ENCODE measurements at places on chromosomes 7 and 10.

DNA sequence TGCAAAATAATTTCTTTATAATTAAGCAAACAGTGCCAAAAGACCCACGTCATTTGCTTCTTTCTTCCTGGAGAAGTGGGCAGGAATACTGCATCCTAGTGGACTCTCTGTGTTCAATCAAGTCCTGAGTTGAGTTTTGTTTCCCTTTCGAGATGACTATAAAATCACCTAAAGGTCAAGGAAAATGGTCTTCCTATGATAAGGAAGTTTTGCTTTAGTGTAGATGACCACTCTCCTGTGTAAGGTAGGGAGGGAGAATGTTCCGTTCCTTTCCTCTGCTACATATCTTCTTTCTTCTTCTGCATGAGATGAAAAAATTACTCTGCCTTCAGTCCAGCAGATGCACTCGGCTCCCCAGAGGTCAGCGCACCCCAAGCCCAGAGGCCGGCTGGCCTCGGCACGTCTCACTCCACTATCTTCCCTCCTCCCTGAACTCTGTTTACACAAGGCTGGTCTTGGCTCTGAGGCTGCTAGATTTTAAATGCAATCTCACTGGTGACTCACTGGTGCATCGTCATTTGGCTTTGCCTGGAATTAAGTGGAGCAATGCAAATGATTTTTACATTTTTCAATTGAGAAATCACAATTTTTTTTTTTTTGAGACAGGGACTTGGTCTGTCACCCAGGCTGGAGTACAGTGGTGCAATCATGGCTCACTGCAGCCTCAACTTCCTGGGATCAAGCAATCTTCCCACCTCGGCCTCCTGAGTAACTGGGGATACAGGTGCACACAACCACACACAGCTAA is 18.6 kb upstream of the VDAC2 start:
- peak; percentile 76 for DNase-seq

DNA sequence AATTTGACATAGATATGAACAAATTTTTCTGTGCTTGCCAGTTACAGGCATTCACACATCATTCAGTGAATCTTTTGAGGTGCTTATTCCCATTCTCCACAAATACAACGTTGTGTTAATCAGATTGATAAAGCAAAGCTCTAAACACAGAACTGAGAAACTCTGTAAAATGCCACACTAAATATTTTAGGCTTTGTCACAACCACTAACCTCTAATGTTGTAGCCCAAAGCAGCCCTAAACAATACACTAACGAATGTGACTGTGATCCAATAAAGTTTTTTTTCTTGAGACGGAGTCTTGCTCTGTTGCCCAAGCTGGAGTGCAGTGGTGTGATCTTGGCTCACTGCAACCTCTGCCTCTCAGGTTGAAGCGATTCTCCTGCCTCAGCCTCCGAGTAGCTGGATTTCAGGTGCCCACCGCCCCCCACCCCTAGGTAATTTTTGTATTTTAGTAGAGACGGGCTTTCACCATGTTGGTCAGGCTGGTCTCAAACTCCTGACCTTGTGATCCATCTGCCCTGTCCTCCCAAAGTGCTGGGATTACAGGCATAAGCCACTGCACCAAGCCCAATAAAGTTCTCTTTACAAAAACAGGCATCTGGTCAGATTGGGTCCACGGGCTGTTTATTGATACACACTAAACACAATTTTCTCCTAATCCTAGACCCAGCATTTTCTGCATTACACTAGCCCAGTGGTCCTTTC is 6.9 kb downstream of the CYCS start:
- no peak for DNase-seq

DNA sequence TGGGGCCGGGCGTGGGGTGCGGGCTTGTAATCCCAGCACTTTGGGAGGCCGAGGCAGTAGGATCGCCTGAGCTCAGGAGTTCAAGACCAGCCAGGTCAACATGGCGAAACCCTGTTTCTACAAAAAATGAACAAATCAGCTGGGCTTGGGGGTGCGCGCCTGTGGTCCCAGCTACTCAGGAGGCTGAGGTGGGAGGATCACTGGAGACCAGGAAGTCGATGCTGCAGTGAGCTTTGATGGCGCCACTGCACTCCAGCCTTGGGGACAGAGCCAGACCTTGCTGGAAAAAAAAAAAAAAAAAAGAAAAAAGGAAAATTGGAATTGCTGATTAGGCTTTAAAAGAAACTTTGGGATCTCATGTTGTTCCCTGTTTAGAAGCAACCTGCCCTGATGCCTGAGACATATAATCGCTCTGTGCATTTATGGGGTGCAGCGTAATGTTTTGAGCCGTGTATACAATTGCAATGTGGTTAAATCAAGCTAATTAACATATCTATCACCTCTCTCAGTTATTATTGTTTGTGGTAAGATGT is 851 bp downstream of the AKR1E2 start:
- DNase-seq = no peak

GRCh38 chr10:91569522-91569921 is 63.3 kb downstream of the PPP1R3C start:
- DNase-seq = no peak

DNA sequence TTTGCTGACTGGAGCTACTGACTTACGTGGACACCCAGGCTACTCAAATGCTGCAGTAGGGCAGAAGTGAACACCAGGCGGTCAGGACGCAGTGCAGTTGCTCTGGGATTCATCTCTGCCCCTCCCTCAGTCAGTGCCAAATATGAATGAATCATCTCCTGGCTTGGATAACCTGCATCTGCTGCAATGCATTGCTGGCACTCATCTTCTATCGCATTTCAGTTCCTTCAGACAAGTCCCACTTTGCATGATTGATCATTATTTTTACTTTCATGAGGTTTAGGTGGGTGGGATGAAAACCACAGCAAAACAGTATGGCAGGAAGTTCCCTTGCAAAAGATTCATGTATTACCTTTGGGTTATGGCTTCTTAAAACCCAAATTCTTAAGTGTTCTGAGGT is 224.6 kb upstream of the NRP1 start:
- no peak for DNase-seq

DNA sequence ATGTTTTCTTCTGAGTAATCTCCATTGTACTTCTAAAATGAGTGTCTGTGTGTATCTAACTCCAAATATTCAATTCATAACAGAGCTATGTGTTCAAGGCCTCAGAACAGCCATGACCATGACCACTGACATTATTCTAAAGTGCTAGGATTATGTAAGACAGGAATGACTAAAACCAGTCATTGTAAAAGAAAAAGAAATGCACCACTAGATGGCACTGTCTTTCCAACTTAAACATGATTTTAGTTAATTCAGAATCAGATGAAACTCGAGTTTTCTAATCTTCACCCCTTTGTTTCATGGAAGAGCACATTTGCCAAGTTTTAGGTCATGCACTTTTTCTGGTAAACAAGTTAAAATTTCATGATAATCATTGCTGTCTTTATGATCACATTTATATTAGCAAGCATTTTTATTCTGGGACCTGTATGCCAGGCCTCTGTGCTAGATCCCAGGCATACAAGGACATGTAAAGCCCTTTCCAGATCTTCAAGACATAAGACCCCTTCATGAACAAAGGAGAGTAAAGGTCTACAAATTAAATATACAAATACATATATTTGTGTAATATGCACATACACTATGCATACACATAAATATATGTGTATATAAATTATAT is 26.1 kb upstream of the RSU1 start:
- peak; percentile 80 for DNase-seq

GRCh38 chr10:69826094-69826493 is 24.4 kb downstream of the COL13A1 start:
- no peak for DNase-seq

- DNase-seq = no peak
Observed at GRCh38 chr7:2658941-2659340, 27.2 kb downstream of the TTYH3 start.

- peak; percentile 58 for DNase-seq
Observed at GRCh38 chr10:23157691-23158369, 34.3 kb upstream of the PTF1A start.

DNA sequence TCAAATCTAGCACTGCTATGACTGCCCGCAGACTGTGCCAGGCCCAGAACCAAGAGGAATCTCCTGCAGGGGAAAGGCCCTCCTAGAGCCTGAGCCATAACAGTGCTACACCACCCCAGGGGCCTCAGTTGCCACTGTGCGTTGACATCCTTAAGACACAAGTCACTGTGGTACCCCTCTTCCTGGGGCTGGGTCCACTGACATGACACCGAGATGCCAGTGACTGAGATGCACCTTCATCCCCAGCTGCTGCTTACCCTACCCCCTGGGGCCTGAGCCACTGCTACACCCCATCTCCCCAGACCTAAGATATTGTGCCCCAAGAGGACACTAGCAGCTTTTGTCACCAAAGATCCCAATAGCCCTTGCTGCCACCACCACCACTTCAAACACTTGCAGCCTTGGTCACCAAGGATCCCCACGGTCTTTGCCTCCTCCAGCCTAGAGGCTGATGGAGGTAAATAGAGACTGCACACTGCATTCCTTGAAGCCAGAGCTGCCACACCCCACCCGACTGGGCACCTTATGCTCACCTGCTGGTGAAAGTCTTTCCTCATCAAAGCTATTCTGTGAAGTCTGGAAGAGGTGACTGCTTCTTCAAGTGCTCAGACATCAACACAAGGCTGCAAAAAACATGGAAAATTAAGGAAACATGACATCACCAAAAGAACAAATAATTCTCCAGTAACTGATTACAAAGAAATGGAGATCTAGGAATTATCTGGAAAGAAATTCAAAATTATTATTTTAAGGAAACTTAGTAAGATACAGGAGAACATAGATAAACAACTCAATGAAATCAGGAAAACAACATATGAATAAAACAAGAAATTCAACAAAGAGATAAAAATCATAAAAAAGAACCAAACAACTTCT is 40.4 kb upstream of the SHH start:
- no peak for DNase-seq

GRCh38 chr7:36190447-36191291 is 37.6 kb downstream of the EEPD1 start:
- no peak for DNase-seq

DNA sequence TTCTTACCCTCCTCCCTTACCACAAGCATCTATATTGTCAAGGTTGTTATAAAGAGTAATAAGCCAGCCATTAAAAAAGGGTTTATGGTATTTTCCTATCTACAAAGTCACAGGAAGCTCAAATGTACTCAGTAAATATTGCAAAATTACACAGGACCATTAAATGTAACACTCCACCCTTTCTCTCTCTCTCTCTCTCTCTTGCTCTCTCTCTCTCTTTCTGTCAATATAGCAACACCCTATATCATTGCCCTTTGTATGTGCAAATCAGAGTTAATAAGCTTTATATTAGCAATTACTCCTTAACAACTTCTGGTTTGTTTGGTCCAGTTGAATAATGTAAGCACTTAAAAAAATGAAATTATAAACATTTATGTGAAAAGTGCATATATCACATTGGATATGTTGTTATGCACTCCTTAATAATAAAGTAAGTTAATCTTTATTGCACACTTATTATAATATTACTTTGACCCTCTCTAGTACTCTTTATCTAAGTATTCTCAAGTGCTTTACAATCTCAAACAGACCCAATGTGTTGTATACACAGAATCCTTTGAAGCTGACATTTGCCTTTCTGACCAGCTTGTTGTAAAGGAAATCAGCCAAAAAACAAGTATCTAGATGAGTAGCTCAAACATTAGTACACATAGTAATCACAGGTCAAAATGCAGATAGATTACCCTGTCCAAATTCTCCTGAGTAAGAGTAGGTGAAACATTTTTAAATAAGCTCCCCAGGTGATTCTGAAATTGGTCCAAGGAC is 93.2 kb downstream of the CFTR start:
- no peak for DNase-seq

GRCh38 chr7:75758491-75758890 is 13.5 kb downstream of the CCL26 start:
- no peak for DNase-seq

- peak; percentile 90 for DNase-seq
Observed at GRCh38 chr7:144821067-144821466, 14.8 kb downstream of the TPK1 start.

DNA sequence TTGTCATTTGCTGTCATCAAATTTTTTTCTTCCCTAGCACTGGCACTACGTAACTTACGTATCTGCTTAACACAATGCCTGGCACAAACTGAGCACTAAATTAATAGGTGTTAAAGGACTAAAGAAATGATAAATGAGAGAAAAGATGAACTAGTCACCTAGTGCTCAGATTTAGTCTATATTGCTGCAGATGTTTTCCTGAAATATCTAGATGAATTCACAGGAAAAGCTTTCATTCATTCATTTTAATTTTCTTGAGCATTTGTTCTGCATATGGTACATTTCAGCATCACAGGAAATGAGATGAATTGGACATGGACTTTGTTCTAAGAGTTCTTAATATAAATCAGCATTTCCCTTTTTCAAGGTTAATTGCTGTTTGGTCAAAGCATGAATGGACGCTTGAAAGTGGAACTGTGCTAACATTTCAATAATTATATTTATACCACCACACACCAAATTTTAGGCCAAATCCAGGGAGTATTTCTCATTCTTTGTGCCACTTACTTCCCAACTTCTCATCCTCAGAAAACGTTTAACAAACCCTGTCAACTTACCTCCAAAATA is 163.2 kb upstream of the MDFIC start:
- DNase-seq = no peak

GRCh38 chr10:17330501-17330900 is 102.5 kb downstream of the VIM start:
- DNase-seq = no peak

DNA sequence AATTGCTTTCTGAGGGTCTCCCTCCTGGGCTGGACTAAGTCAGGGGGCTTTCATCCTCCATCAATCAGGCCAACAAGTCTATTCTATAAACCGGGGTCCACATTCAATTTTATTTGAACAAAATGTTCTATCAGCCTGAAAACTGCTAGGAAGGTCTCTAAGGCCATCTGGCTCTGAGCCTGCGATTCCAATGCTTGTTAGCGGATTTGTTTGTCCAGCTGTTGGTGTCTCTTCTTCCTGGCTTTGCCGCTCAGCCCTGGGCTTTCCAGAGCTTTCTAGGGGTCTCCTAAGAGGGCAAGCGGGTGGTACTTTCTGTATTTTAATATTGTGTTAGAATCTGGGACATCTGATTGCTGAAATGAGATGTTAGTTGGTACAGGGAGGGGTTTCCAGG is 136.7 kb downstream of the VIPR2 start:
- no peak for DNase-seq

GRCh38 chr7:30977896-30978564 is 14.3 kb downstream of the GHRHR start:
- DNase-seq = no peak

- no peak for DNase-seq
Observed at GRCh38 chr7:79608005-79608404, 154.5 kb upstream of the MAGI2 start.

GRCh38 chr7:142581341-142581740 is 167.9 kb upstream of the PRSS1 start:
- no peak for DNase-seq

DNA sequence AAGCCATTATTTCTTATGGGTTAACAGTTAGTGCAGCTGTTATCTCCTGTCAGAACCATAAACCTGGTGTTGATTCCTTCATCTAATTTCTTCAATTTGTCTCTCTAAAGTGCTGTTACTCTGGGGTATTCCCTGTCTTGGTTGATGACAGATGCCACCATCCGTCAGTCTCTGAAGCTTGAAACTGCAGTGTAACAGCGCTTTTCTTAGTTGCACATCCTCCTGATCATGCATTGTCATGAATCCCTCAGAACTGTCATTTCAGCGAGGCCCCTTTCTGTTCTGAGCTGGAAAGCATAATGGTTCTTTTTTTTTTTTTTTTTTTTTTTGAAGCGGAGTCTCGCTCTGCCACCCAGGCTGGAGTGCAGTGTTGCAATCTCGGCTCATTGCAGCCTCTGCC is 193.9 kb downstream of the SDK1 start:
- no peak for DNase-seq

- DNase-seq = peak; percentile 91
Observed at GRCh38 chr10:44706745-44707144, 204.4 kb upstream of the TMEM72 start.

GRCh38 chr10:29248158-29248557 is 40.7 kb upstream of the LYZL1 start:
- DNase-seq = no peak
